ENCODE measurements at places on chromosomes 4 and X.

GRCh38 chrX:84118315-84118714 lies 69.7 kb downstream of the RPS6KA6 start:
- DNase-seq: no peak

GRCh38 chr4:77344001-77344400 lies 187.0 kb downstream of the CCNG2 start:
- no peak for DNase-seq

- DNase-seq: peak; percentile 11
These were observed 691 bp downstream of the SCARB2 start for GRCh38 chr4:76212851-76213414.

DNA sequence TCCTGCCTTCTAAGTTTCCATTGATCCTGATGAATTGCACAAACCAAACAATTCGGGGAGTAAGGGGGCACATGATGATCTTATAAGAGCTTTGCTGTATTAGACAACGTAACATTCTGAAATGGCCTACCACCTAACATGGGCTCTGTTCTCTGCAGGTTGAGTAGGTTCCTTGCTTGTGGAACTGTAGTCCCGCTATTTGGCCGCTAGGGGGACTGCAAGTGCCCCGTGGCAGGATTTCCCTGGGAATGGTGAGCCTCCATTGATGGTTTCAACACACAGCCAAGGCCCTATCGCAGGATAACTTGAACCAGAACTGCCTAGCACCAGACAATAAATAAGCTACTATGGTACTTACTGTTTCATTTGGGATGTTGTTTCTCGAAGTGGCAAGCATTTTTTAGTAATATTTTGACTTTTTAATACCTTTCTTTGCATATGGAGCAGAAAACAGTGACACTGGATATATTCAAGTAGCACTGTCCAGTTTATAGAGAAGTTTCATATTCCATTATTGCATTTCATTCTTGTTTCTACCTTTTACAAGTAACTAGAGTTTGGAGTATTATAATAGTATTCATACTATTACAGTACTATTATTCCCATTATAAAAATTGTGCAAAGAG lies 11.9 kb downstream of the AR start:
- no peak for DNase-seq

DNA sequence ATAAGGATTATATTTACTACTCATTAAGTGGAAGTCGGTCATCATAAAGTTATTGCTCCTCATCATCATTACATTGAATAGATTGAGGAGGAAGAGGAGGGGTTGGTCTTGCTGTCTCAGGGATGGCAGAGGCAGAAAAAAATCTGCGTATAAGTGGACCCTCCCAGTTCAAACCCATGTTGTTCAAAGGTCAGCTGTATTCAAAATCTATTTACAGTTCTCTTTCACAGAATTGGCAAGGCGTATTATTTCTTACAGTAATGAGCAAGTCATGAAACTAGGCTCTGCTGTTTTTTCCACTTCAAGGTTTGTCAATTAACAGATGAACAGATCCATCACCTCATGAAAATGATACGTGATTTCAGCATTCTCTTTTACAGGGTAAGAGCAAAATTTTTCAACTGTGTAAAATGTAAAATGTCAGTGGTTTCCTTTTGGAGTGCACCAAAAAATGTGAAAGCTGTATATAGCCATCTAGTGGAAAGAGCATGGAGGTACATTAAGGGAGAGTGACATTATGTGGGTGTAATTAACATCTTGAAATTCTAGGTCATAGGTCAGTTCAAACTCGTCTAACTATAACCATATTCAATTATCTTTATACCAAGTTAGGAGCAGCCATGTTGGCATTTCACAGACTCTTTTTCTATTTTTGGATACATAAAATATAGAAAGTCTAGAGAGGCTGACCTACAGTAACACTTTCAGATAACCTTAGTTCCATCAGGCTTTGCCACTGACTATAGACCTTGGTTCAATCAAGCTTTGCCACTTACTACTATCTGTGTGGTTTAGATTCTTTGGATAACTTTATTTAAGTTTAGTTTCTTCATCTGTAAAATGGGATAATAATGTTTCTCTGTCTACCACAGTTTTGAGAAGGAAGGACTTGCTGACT lies 30.1 kb downstream of the NEIL3 start:
- DNase-seq: no peak

- no peak for DNase-seq
These were observed 190.9 kb downstream of the NDST4 start for GRCh38 chr4:114922592-114922933.

DNA sequence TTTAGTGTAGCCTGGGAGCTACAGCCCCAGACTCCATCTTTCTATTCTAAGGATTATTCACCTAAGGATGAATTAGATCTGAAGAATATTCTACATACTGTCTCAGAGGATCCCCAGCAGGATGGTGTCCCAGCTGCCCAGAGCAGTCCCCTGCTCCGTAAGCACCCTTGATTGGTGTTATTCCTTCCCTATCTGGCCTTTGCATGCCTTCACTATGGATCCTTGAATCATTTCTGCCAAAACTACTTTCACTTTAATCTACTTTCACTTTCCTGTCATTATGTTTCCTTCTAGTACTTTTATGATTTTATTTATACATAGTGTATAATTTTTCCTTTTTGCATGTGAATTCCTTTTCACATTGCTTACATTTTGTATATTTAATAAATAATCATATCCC lies 39.2 kb downstream of the ARHGAP24 start:
- DNase-seq: no peak

DNA sequence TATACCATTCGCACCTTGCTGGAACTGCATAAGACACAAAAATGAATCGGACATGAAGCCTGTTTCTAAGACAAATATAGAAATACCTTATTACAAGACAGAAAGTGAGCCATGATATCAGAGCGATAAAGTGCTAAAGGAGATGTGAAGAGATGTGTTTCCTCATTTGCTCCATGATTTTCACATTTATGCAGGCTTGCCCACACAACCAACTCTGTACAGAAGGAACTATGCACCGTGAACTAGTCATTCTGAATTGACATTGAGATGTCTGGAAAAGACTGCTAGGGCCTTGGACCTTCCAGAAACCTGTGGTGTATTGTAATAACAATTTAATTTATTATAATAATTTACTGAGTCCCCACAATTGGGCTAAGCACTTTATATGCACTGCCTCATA lies 38.6 kb upstream of the TXK start:
- DNase-seq: no peak

DNA sequence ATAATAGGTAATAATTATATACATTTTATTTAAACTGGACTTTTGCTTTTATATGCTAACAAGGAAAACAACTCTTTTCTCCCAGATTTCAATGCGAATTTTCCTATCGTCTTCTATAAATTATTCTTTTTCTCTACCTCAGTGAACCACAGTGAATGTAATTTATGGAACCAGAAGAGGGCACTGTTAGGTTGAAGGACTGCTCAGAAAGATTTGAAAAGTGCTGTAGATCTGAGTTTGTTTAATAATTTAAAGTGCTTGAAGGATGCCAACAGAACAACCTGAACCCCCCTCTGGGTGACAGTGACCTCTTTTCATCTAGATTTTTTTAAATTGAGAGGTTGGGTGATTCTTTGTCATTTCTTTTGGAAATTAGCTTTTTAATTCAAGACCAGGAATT lies 54.9 kb downstream of the PHOX2B start:
- no peak for DNase-seq

GRCh38 chrX:140123446-140123845 lies 158.1 kb upstream of the CXorf66 start:
- no peak for DNase-seq

GRCh38 chr4:5003372-5003857 lies 15.8 kb downstream of the CYTL1 start:
- DNase-seq: no peak

GRCh38 chr4:98848448-98848847 lies 80.5 kb downstream of the EIF4E start:
- DNase-seq: no peak

DNA sequence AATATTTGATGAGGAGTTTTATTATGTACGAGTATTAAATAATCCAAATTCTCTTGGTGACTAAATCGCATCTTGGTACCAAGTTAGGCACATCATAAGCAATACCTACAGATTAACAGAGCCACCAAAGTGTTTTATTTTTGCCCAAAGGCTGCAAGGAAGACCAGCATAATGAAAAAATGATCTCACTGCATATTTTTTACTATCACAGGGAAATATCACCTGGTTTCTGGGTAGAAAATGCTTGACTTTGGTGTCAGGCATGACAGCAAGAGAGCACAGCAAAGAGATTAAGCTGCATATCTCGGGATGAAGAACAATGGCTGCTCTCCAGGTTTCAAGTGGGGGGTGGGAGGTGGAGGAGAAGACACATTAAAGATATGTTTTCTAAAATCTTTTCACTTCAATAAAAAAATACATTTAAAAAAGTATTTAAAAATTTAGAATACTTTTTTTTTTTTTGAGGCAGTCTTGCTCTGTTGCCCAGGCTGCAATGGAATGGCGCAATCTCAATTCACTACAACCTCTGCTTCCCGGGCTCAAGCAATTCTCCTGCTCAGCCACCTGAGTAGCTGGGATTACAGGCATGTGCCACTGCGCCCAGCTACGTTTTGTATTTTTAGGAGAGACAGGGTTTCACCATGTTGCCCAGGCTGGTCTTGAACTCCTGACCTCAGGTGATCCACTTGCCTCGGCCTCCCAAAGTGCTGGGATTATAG lies 86.1 kb downstream of the FRYL start:
- DNase-seq: no peak

DNA sequence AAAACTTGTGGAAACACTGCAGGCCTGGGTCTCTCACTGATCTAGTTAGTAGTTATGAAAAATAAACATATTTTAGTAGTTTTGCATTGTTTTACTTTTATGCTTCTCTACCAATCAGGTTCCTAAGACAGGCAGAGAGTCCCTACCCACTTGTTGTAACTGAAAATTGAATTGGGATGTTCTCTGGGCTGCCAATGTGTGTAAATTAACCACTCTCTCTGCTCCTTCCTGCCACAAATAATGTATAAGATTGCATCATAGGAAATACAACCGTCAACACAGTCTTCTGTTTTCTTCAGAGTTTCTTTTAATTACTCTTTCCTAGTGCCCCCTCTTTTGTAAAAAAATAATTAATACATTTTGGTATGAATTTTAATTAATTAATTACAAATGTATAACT lies 677.3 kb downstream of the FSTL5 start:
- DNase-seq: no peak

GRCh38 chr4:74364652-74365491 lies at the start of gene EREG:
Gene EREG (plus strand): TSS chr4:74365145. CDS start chr4:74365309, 164 bp downstream.
- DNase-seq: no peak

DNA sequence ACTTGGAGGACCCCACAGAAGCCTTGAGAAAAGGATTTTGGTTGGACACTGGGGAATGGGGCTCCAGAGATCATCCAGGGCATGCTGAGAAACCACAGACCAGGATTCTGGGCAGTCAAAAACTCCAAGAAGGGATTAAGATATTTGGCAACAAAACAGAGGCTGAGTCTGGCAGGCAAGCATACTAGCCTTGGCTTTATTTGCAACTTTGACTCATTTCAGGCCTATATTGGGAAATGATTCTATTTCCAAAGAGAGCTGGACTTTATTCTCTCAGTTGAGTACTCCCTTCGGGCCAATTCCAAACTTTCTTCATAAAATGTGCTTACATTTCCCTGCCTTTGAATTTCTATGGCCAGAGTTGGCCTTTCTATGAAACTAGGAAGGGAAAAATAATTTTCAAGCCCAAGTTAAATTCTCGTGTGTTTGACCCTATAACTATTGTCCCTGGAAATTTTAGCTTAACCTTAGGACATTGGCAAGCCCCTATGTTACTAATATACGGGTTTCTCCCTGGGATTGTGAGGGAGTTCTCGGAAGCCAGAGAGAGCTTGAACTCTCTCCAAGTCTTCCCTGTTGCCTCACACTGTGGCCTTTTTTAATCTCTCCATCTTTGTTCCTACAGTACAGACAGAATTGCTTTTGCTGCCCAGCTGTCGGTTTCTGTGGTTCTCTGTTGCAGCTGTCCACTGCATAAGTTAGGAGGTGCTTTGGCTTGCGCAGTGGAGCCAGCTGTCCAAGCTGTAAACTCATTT lies 112.6 kb upstream of the FAM9A start:
- DNase-seq: no peak

- peak; percentile 3 for DNase-seq
These were observed 73.8 kb upstream of the FREM3 start for GRCh38 chr4:143773998-143774895.

DNA sequence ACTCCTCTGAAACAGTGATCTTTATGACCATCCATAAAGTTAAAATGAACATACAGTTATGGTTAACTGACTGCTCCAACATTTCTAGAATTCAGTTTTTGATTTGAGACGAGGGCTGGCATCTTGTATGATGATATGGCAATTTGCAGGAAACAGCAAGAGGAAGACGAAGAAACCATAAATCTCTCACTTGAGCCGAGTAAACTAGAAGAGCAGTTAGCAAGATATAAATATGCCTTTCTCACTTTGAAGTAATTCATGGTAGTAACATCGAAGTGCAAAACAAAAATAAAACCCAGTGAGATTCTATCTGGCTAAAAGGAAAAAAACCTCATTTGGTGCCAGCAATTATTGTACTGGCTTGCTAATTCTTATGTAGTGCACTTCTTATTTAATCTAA lies 139.0 kb upstream of the SPRY1 start:
- no peak for DNase-seq

DNA sequence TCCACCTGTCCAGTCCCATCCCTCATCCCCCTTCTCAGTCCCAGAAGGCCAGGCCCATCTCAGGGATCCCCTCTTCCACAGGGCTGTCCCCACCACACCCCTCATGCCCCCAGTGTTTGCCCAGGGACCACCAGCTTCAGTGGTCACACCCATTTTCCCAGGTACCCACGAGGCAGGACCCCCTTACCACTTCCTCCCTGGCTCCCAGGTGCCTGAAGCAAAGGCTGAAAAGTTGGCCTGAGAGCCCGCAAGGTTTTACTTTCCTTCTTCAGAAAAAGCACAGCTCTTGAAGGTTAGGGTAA lies 7.8 kb downstream of the TMEM271 start:
- DNase-seq: no peak

DNA sequence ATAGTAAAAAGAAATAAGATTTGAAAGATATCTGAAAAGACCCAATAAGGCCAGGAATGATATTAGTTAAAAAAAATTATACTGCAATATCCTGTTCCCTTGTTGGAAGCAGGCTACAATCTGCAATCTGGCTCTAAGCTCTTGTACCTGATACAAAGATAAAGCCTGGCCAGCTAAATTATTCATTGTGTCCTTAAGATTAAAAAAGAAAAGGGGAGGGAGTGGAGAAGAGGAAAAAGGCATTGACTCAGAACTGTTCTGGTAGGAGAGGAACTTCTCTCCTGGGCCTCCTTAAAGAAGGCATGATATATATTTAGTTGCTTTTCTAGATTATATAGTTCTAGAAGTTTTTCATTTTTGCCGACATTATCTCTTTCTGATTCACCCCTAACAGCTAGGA lies 46.7 kb downstream of the IRF2 start:
- DNase-seq: no peak

- DNase-seq: no peak
These were observed 27.4 kb downstream of the ADH5 start for GRCh38 chr4:99061048-99061700.

- no peak for DNase-seq
These were observed 55.7 kb upstream of the GYPE start for GRCh38 chr4:143961075-143961474.

DNA sequence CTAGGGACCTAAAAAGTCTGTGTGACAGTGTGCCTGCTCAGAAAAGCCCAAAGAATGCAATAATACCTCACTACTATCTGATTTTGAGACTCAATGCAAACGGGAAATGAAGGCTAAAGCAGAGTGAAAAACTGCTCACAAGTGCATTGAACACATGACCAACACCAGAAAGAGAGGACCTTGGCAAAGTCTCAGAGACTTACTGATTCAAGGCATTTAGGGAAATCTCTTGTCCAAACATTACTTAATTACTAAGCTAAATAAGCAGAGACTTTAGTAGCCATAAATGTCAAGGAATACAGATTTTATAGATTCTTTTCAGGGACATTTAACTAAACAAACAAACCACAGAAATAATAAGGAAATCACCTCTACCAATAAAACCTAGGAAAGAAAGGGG lies 916.0 kb downstream of the FSTL5 start:
- DNase-seq: no peak

All from activated CD4-positive, CD25-positive, alpha-beta regulatory T cell treated with anti-CD3 and anti-CD28 coated beads, Interleukin-2, amount 50 U/mL, for 16 hours (primary cell).